ENCODE measurements at places on chromosomes 12 and 14.

- no peak for DNase-seq
These were observed 152.9 kb downstream of the SLC41A2 start for GRCh38 chr12:104805186-104805585.

- no peak for DNase-seq
These were observed 8.8 kb downstream of the SUSD6 start for GRCh38 chr14:69620211-69620611.

GRCh38 chr12:61993734-61994345 lies 266.4 kb upstream of the USP15 start:
- DNase-seq, result no peak

DNA sequence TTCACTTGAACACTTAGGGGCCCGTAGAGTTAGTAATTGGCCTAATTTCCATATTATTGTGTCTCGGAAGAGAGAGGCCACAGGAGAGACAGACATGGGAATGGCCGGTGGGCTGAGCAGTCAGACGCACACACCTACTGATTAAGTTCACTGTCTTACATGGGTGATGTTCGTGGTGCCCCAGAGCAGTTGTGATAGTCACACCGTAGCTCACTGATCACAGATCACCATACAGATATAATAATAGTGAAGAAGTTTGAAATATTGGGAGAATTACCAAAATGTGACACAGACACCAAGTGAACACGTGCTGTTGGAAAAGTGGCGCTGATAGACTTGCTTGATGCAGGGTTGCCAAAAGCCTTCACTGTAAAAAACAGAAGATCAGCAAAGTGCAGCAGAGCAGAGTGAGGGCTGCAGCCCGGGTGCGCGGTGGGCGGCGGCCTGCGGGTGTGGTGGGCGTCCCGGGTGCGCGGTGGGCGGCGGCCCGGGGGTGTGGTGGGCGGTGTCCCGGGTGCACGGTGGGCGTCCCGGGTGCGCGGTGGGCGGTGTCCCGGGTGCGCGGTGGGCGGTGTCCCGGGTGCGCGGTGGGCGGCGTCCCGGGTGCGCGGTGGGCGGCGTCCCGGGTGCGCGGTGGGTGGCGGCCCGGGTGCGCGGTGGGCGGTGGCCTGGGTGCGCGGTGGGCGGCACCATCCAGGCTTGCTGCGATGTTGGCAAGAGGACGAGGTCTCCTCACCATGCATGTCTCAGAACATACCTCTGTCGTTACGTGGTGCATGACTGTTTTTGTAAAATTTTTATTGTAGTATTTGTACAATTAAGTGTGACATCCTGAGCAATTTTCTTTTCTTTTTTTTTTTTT lies 34.3 kb upstream of the TEX22 start:
- no peak for DNase-seq

DNA sequence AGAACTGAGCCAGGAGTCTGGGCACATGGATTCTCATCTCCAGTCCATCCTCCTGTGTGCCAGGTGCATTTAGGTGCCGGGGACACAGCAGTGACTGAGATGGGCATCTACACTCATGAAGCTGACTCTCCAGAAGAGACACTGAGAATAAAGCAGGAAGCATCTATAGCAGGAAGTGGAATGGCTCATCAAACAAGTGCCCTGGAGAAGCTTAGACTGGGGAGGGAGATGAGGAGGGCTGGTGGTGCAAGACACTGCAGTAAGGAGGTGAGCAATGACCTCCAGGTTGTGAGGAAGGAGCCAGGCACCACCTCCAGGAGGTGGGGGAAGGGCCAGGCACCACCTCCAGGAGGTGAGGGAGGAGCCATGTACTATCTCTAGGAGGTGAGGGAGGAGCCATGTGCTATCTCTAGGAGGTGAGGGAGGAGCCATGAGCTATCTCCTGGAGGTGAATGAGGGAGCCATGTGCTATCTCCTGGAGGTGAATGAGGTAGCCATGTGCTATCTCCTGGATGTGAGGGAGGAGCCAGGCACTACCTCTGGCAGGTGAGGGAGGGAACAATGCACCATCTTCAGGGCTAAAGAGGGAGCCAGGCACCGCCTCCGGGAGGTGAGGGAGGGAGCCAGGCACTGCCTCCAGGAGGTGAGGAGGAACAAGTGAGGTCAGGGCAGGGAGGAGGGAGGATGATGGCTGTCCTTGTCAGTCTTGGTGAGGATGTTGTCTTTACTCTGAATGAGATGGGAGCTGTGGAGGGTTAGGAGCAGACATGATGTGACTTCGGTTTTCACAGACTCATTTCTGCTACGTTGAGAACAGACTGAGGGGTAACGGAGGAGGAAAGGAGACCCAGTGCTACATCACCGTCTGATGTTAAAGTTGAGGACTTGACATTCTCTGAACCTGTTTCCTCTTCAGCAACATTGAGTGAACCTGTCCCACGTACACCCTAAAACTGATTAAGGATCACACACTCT lies 961.9 kb upstream of the TMEM132C start:
- DNase-seq, result no peak

DNA sequence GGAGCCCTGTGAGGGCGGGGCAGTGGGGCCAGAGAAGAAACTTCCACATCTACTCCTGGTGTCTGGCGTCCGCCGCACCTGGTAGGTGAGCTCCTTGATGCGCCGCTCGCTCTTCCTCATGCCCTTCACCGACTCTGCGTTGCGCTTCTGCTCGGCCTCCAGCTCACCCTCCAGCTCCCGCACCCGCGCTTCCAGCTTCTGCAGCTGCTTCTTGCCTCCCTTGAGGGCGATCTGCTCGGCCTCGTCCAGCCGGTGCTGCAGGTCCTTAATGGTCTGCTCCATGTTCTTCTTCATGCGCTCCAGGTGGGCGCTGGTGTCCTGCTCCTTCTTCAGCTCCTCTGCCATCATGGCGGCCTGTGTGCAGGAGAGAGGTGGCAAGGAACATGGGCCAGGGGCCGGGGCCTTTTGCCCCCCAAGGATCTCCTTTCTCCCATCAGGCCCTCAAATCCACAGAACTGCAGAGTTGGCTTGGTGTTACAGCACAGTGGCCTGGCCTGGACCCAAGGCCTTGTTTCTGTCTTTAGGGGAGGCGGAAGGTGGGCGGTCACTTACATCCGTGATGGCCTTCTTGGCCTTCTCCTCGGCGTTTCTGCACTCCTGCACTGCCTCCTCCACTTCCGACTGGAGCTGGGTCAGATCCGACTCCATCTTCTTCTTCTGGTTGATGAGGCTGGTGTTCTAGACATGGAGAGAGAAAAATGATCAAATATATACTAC lies 7.7 kb downstream of the CMTM5 start:
- DNase-seq, result no peak

GRCh38 chr12:131901431-131902331 lies 7.3 kb downstream of the ULK1 start:
- no peak for DNase-seq

DNA sequence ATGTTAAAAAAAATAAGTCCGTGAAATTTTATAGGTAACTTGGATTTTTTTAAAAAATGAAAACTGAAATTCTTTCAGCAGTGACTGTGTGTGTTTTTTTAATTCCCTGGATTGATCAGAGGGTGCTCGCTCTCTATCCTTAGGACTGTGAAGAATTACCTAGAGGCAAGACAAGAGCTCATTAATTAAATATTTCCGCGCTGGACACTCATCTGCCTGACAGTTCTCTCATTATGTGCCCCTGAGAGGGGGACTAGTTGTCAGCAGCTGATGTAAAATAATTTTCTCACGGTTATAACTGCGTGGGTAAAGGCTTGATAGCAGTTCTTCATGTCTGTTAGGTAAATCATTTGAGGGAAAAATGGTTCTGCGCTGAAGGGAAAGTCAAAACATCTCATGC lies 101.3 kb downstream of the PTCSC3 start:
- DNase-seq, result no peak

- no peak for DNase-seq
These were observed 349.7 kb downstream of the NRXN3 start for GRCh38 chr14:78519863-78520262.

DNA sequence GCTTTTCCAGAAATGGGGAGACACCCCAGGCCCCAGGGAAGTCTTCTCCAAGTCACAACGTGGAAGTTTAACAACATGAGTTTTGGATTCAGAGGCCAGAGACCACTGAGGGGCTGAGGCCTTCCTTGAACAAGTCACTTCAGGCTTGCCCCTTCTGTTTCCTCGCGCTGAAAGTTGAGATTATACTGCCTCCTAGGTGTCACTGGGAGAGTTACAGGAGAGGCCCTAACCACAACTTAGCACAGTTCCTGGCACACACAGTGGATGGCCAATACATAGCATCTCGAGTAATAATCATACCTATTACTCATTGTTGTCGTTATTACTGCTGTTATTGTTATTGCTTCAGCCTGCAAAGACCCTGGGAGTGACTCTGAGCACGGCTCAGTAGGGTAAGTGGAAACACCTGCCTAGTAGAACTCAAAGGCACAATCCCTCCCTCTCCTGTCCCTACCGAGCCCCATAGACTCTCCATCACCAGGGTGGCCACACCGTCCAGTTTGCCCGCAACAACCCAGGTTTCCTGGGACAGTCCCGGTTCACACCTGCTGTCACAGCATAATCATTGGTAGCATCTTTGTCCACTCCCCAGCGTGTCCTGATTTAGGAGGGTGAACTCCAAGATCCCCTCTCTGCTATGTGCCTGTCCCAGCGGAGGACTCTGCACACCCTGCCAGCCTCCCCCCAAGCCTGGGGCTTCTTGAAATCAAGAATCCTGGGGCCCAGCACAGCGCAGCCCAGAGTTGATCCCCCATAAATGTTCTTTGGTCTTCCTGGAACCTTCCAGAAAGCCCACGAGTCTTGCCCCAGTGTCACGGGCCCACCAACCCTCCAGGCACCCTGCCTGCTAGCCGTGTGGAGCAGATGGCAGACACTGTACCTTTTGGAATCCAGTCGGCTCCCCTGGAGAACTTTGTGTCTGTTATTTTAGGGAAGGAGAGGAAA lies 85.0 kb downstream of the SYNE3 start:
- DNase-seq, result no peak

DNA sequence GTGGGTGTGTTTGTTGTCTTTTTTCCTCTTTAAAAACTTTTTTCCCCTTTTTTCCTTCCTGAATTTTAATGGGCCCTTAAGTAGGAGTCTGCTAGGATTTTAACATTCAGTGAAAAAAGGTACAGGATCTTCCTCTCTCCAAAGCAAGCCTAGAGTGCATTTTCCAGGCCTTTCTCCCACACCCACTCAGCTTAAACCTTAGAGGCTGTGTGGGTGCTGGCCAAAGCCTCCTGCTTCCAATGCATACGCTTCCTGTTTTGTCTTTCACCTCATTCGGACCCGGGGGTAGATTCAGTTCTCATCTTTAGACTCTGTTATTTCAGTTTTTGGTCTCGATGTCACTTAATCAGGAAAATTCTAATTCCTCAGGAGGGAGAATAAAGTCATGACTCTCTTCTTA lies 51.2 kb downstream of the TMEM30B start:
- no peak for DNase-seq

DNA sequence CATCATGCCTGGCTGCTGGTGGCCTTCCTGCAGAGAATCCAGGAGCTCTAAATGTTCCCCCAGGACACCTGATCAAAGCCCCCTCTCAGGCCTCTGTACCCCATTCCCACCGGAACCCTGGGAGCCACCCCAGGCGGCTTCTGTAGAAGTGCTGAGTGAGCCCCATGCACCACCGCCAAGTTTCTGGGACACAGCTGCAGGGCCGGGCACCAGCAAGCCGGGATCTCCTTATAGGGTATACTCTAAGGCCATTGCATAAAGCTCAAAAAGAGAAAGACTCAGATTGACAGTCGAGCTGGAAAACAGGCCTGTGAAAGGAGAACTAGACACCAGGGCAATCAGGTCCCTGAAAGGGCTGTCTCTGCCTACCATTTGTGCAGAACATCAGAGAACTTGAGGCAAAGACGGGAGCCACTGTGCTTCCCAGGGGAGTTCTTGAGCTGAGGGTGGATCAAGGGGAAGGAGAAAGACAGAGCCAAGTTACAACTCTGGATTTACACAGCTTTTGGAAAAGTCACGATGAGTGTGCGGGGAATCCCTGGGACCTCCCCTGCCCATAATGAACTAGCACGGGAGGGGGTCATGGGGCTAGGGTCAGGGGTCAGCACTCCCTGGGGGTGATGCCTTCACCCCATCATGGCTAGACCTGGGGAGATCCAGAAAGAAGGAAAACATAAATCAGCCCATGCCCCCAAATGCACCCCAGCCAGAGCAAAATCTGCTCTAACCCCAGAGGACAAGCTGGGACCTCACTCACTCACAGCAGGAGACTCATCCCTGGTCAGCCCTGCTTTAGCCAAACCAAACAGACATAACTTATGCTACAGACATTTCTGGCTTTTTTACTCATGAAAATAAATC lies 51.1 kb downstream of the ITPK1 start:
- DNase-seq, result no peak

DNA sequence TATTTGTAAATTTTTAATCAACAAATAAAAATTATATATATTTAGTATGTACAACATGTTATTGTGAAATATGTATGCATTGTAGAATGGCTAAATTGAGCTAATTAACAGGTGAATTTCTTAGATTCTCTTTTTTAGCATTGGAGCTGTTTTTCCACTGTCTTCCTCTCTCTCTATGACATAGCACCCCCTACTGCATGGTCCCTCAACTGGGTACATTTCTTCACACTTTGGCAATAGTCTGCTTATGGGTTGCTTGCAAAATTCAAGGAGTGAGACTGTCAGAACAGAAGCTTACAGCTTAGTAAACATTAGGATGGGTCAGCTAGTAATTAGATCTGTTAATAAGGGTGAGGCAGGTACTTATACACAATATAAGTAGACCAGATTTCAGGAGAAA lies 658.5 kb upstream of the MGAT4C start:
- DNase-seq, result no peak

- DNase-seq, result no peak
These were observed 11.4 kb downstream of the DLGAP5 start for GRCh38 chr14:55180006-55180405.

GRCh38 chr12:85781766-85782165 lies 54.4 kb downstream of the RASSF9 start:
- no peak for DNase-seq

DNA sequence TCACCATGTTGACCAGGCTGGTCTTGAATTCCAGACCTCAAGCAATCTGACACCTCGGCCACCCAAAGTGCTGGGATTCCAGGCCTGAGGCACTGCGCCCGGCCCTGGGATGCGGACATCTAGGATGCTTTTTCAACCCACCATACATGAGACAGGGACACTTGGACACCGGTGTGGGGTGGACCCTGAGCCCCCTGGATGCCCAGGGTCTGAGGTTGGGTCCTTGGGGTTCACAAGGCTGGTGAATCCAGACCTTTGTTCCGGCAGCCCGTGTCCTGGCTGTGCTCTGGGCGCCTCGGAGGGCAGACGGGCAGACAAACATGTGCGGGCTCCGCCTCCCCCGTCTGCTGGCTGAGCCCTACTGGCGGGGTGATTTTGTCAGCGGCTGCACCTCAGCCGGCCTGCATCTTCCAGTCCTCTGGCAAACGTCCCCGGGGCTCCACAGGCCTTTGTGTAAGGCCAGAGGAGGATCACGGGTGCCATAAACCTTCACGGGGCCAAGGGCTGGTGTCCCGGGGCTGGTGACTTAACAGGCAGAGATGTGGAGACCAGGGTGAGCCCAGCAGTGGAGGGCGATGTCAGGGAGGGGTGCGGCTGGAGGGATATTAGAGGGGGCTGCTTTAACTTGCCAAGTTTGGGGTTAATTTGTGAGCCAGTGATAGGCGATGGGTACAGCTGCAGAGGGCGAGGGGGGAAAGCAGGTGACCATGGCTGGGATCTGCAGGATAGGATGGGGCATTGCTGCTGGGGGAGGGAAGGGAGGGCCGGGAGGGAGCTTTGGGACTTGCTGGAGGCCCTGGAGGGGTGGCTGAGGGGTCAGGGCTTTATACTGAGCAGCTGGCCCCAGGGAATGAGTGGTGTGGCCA lies 5.8 kb downstream of the ASPG start:
- DNase-seq, result no peak

GRCh38 chr12:61781021-61781581 lies 479.1 kb upstream of the USP15 start:
- no peak for DNase-seq
